Calu3 (cell line): ENCODE measurements at places on chromosomes 2 and 18. TPM values are rescaled to one million over a fixed set of nuclear protein-coding genes. Genes with fewer than 3 reads are reported as not detected.
A peak's percentile ranks its signal among the peaks of the same experiment; 100 is the strongest.

Gene ZNF236
- total RNA-seq, result 19.3 and 22.2 TPM in 2 replicates

Gene TUBA3E
- not detected in 2 replicates for total RNA-seq

Gene ACAA2
- total RNA-seq, result 77.1 and 79.9 TPM in 2 replicates

Gene CRIM1
- total RNA-seq, result 48.0 and 57.6 TPM in 2 replicates

DNA sequence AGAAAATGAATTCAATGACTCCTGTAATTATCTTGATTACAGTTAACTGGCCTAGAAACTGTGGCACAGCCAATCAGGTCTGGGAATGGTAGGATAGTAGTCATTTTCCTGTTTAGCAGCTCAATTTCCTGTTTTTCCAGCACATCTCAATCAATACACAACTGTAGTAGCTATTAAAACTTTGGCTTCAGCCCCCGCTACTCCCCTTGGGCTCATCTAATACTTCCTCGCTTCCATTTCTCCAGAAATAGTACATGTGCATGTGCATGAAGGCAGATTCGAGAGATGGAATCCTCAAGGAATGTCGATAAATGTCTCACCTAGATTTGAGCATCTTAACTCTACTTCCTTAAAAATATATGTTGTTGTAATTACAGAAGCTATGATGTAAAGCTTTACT, 9.7 kb downstream of the COBLL1 start:
- no peaks in the 10 kb centered on the region for H3K27me3 ChIP-seq
- peaks cover 31% of the 10 kb centered on the region for H3K4me1 ChIP-seq
- DNase-seq, result no peak
- no peak overlapping the region for H3K27ac ChIP-seq

DNA sequence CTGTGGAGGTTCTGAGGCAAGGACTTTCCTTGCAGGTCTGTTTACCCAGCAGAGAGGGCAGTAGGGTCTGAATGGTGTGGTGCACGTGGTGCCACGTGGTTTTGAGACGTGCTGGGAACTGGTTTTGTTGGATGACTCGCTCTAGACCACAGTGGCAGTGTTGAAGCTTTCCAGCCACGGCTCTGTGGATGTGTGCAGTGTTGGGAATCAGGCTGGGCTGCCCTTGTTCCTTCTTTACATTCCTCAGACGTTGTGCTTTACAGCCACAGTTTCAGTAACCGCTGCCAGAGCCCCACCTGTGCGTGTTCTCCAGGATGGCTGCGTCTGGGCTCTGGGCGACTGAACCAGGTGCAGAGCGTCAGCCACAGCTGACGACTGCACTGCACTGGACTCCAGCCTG, 8.2 kb downstream of the CTDP1 start:
- DNase-seq, result no peak
- H3K4me3 ChIP-seq, result no peak overlapping the region
- no peaks in the 10 kb centered on the region for H3K4me1 ChIP-seq
- H3K27ac ChIP-seq, result no peak overlapping the region
- H3K36me3 ChIP-seq, result no peaks in the 10 kb centered on the region

GRCh38 chr2:191065785-191066184, 51.8 kb upstream of the STAT1 start:
- no peak overlapping the region for H3K4me3 ChIP-seq
- no peaks in the 10 kb centered on the region for H3K36me3 ChIP-seq
- no peak overlapping the region for H3K27ac ChIP-seq
- DNase-seq, result no peak
- H3K27me3 ChIP-seq, result no peaks in the 10 kb centered on the region
- no peaks in the 10 kb centered on the region for H3K4me1 ChIP-seq

DNA sequence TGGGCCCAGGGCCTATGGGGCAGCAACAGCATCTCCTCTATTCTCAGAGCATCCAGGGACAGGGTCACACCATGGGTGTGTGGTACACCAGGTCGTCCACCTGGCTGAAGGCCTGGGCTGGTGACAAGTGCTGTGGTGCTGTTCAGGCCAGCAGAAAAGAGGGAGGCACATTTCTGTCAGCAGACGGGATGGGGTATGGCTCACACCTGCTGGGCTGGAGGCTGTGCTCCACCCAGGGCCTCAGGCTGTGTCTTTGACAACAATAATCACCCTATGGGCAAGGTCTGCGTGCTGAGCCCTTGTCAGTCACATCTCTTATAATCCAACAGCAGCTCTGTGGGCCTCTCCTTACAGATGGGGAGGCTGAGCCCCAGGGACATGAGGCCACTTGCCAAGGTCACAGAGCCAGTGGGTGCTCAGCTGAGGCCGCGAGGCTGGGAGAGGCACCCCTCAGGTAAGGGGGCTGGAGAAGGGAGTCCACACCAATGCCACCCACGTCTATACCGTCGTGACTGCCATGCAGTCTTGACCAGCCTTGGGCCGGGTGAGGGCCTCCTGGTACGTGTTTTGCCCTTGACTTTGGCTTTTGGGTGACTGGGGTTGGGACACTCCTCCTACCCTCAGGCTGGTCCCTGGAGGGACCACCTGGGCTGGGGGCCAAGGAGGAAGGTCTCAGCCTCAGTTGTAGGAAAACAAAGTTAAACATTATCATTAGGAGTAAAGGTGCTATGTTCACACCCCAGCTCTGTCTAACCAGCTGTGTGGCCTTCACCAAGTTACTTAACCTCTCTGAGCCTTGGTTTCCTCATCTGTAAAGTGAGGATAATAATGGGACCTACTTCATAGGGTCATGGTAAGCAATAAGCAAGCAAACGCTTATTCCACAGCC, 5.6 kb upstream of the HS6ST1 start:
- no peak overlapping the region for H3K27ac ChIP-seq
- peaks cover 5% of the 10 kb centered on the region for H3K36me3 ChIP-seq
- H3K4me1 ChIP-seq, result no peaks in the 10 kb centered on the region
- no peak for DNase-seq

DNA sequence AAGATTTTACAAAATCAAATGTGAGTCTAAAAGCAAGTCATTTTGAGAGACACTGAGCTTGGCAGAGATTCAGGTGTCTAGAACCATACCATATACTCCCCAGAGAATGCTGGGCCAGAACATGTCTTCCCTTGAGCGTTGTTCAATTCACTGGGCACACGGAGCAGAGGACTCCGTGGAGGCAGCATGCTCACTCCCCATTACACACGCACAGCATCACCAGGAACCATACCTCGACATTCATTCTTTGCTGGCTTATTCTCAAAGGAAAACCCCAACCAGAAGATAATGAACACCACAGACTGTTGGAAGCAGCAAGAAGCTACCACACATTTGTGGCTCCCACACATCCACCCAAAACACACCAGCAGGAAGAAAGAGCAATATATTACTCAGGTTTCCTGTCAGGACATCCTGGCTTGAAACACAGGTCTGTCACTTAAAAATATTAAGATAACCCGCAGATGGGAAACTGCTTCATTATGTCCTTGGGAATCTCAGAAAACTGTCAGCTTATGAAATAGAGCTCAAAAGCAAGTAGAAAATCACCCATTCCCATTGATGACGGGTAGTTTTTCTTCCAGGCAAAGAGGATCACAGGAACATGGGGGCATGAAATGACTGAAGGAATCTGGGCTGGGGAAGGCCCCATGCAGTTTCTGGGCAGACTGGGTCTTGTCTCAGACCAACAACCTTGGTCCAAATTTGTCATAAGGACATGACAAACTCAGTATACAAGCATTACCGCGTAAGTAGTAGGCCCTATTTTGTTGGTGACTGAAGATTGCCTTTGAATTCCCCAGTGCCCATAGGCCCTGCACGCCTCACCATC, 46.4 kb downstream of the PCBP1 start:
- peaks cover 52% of the 10 kb centered on the region for H3K4me1 ChIP-seq
- no peak overlapping the region for H3K4me3 ChIP-seq
- H3K27ac ChIP-seq, result peak overlapping the region; percentile 81
- DNase-seq, result no peak
